ENCODE measurements at places on chromosomes 2 and 18.

DNA sequence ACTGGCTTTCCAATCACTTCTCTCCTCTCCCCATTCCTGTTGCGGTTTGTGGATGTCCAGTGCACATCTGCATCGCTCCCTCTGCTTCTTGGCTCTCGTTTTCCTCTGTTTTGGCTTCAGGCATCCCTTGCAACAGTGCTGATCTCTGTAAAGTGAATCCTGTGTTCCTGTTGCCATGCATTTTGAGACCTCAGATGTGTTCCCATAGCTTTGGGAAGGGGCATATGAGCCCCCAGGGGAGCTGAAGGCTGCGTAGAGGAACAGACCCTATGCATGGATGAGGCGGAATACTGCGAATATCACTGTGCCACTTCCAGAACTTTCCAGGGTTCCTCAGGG is 168.4 kb upstream of the HAAO start:
- no peak for DNase-seq

DNA sequence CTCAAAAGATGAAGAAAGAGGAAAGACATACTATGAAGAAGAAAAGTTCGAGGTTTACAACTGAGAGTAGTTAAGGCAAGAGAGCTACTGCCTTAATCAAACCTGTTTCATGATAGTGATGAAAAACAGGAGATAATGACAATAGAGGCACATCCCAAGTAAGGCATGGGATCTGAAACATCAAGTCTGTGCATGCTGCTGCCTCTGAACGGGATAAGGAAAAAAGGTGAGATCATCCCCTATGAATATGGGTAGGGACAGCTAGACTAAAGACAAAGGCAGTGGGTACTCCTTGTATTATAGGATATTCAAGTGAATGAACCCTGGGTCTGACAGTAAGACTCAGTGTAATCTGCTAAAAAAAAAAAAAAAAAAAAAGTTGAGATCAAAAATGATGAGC is 3.0 kb downstream of the EXOC6B start:
- no peak for DNase-seq

DNA sequence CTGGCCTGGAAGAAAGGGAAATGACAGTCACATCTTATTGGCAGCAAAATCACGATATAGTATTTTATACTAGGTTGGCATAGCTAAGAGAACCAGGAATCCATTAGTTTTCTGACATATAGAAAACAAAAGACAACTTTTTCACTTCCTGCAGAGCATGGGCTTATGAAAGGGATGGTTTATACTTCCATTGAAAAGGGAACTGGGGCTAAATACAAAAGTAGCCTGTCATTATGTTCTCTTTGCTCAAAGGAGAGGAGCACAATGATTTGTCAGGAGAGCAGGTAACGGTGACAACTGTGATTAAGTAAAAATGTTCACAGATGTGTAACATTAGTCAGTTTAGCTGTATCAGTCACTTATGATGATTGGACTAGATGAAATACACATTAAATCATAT is 46.4 kb downstream of the SLC25A12 start:
- no peak for DNase-seq

DNA sequence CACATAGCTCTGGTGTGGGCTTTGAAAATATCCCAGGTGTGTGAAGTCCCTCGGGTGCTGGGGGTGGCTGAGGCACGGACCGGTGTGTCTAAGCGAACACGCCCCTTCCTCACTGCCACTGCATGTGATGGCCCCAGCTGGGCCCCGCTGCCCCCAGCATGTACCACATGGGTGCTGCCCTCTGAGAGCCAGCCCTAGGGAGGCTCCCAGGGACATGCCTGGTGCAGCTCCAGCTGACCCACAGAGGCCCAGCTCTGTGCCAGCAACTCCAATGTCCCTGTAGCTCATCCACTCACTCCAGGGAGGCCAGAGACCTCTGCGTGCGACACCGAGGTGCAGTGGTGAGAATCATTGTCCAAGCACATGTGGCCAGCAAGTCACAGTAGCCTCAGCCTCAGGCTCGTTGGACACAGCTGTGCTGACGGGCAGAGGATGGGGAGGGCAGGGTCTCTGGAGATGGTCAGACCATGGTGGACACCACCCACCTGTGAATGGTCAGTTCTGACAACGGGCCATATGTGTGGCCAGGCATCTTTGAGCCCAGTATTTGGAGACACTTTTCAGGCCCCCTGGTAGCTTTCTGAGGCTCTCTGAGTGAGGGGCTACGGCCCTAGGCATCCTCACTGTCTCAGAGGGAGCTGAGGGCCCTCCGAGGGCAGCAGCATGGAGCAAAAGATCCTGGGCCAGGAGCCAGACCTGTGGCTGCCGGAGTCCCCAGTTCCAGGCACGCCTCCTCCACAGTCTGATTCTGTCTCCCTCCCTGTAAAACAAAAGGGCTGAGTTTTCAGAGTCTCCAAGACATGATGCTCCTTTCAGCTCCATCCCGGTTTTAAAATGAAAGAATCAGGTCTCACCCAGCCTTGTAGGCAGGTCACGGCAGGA is 220.7 kb downstream of the NDUFA10 start:
- DNase-seq: no peak

- no peak for DNase-seq
These were observed 3.6 kb downstream of the RPRM start for GRCh38 chr2:153474876-153475435.

DNA sequence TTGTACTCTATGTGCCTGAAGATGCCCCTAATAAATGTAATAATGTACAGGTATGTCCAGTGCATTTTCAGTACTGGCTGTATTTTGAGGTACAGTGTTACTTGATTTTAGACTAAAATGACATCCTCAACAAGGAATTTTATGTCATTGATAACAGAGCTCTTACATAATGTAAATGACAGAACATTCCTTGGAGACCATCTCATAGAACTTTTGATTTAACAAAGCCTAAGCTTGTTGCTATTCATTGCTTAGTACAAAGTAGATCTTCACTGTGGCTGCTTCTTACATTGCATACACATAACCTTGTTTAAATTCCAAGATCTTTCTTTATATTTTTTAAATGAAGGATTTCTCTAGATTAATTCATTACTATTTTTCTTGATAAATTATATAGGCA is 24.1 kb downstream of the DYNC1I2 start:
- DNase-seq: no peak

DNA sequence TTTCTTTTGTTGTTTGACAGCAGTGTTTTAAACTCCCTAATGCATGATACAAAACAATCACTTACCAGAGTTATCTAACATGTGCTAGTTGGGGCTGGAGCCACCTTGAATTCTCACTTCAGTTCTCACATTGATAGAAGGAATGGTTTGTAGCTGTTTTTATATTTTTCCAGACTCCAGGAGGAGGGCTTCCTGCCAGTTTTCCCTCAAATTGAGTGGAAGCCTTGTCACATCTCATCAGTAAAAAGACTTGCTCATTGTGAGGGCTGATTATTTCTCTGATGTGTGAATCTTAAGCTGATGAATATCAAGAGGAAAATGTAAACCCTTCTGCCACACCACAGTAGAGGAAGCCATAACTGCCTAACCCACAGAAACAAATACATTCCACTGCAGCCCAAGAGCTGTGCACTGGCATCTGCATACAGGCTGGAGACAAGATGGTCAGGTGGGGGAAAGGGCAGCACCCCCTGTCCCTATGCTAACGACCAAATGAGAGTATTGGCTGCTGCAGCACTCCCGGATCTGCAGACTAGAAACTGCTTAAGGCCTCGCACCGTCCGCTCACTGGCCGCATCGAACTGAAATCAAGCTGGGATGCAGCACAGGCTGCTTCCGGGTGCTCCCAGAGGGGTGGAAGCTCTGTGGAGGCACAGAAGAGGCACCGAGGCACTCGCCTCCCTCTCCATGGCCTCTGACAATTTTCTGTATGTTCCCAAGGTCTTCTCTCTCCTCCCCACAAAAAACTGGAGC is 73.7 kb upstream of the TPO start:
- DNase-seq: no peak

DNA sequence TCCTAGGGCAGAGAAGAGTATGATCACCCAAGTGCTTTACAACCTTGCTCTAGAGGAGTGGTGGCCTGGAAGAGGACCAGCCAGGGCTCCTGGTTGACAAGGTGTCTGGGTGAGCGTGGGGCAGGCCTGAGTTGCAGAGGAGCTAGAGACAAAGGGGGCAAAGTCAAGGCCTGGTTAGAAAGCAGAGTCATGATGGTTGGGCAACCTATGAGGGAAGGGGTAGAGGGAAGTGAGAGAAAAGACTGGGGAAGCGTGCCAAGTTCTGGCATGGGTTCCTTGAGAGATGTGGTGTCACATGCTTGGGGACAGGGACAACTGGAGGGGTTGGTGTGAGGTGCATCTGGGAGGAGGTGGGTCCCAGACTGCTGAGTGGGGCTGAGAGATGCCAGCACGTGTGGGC is 13.5 kb downstream of the ZFP36L2 start:
- no peak for DNase-seq

DNA sequence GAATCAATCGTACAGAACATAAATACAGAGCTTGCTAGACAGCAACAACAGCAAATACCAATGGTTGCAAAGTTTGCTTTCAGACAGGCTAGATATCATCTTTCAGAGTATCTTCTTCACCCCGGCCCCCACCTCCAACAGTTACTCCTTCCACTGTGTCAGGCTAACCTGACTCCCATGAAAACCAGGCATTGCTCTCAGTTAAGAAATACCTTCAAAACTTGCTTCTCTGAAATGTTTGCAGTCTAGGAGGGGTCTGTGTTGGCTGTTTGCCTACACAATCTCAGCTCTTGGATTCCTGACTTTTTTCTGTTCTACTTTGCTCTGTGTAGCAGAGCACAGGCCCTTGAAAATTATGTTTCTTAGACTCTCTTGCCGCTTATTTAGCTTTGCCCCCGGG is 599.5 kb upstream of the SYT4 start:
- no peak for DNase-seq

- no peak for DNase-seq
These were observed 7.8 kb upstream of the ETAA1 start for GRCh38 chr2:67389286-67389685.

Measured in NCI-H774 (cell line).